ENCODE measurements at places on chromosomes 4 and X.

GRCh38 chr4:79385641-79386040 lies 22.4 kb downstream of the GK2 start:
- DNase-seq = no peak

- peak; percentile 78 for DNase-seq
These were observed 25.4 kb downstream of the TMSB4X start for GRCh38 chrX:13000301-13000811.

DNA sequence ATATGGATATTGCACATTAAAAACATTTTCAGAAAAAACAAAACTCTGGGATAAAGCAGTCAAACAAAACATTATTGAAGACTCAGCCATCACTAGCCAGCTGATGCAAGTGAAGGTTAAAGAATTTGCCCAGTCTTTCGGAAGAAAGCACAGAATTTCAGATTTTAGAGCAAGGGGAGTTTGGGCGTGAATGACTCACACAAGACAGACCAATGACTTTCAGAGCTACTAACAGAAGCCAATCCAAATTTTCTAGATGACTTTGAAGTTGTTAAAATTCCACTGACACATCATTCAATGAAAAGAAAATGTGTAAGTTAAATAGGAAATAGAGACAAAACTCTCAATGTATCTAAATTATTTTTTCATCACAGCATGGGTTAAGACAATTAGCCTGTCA lies 4.0 kb downstream of the MRFAP1L1 start:
- DNase-seq = no peak

DNA sequence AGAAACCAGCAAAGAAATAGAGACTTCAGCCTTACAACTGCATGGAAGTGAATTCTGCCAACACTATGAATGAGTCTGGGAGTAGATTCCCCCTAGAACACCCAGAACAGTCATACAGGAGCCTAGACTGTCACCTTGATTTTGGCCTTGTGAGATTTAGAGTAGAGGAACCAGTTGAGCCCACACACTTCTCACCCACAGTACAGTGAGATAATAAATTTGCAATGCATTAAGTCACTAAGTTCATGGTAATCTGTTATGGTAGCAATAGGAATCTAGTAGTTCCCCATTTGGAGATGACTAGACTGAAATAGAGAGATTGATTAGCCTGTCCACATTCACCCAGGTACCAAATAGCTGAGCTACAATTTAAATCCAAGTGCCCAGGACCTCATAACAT lies 59.0 kb downstream of the FAM13A start:
- peak; percentile 74 for DNase-seq

GRCh38 chrX:41471786-41472185 lies 24.6 kb downstream of the NYX start:
- no peak for DNase-seq

DNA sequence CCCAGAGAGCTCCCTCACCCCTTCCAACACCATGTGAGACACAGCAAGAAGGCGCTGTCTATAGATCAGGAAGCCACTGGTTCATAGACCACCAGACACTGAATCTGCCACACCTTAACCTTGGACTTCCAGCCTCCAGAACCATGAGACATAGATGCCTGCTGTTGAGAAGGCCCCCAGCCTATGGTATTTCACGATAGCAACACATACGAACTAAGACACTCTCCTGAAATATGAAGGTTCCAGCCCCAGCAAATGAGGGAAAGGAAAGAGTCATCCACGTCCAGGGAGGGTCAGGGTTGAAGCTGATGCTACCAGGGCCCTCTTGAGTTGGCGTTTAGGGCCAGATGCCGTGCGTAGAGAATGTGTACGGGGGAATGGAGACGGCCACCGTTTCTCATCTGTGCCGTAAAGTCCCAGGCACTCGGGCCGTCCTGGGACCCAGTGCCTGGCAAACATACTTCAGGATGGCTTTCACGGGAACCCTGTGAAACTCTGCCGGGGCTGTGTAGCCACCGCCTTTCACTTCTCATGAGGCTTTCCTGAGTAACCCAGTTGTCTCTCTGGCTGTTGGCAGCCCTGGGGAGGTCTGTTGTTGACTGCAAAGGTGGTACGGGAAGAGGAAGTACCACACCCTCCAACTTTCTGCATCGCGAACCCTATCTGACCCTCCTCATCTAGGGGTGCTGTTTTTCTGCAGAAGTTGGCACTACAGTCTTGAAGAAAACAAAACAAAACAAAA lies 17.7 kb upstream of the P2RY8 start:
- DNase-seq = no peak

GRCh38 chr4:42816189-42816879 lies 76.2 kb upstream of the GRXCR1 start:
- no peak for DNase-seq

- peak; percentile 51 for DNase-seq
These were observed 95.5 kb upstream of the CPEB2 start for GRCh38 chr4:14906805-14907204.

DNA sequence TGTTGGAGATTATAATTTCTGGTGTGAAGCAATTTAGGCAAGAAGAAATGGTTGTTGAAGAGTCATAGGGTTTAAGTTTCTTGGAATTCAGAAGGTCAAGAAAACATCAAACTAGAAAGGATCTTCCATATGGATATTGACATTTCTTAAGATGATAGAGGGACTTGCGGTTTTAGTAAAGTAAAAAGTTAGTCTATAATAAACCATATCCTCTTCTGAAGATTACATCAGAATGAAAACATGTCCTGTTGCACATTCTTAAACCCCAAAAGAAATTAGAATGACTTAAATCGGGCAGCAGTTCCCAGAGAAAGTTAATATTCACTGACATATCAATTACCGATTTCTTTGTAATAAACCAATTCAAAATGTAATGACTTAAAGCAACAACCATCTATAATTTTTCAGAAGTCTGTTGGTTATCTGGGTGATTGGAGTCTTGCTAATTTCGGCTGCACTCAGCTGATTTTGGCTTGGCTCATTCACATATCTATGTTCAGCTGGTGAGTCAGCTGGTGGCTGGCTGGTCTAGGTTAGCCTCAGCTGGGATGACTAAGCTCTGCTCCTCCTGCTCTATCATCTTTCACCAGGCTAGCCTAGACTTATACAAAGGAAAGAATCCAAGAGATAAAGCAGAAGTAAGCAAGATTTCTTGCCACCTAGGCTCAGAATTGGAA lies 24.4 kb upstream of the DYNLT3 start:
- DNase-seq = peak; percentile 1

- no peak for DNase-seq
These were observed 35.3 kb downstream of the BOD1L1 start for GRCh38 chr4:13592220-13592619.

DNA sequence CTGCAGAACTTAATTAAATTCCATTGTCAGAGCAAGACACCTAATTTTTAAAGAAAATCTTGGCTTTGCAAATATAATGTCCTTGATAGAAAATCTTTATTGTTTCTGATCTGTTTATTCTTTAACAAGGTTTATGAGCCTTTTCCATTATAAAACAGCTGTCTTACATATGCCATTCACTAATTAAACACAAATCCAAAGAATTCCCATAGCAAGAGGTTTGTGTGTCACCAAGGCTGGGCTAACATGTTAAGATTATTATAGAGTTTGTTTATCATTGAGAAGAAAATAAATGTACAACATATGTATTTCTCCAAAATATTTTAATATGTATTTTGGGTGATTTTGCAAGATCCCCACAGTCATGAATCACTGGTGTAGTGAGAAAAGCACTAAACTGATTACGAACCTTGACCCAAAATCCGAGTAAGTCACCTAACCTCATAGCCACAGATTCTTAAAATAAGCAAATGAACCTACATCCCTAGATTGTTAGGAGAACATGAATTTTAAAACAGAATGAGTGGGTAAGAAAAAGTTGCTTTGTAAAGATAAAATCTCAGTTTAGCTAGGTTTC lies 694.8 kb upstream of the INTU start:
- DNase-seq = no peak

- DNase-seq = peak; percentile 35
These were observed 577.7 kb upstream of the GALNTL6 start for GRCh38 chr4:171235521-171235920.

GRCh38 chrX:105701310-105702052 lies 120.9 kb upstream of the NRK start:
- no peak for DNase-seq

DNA sequence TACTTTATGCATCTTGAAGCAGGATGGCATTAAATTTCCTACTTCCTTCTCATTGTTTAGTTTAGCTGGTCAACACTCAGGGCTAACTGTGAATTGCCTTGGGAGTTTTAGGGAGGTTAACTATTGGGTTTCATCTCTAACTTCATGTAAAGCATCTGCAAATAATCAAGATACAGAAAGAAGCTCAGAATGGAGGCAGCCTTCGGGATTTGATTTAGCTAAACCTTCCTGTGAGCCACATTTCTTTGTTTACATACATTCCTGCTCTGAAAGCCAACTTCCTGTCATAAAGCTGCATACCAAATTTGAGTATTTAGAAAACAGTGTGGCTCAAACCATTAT lies 131.7 kb upstream of the PCDH18 start:
- no peak for DNase-seq

DNA sequence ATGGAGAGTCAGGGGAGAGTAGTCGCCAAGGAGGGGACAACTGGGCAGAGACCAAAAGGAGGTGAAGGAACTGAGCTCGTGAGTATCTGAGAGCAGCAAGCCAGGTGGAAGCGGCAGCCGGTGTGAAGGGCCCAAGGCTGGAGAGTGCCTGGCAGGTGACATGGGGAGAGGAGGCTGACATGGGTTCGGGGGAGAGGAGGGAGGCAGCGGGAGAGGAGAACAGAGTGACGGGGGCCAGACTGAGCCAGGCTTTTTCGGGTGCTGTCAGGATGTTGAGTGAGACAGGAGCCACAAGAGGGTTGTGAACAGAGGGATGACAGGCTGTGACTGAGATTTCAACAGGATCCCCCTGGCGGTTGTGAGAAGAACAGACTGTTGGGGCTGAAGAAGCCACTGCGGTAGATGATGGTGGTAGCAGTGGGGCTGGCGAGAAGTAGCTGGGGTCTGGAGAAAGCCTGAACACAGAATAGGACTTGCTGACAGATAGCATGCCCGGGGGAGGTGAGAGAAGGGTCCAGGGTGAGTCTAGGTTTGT lies 5.7 kb downstream of the ELK1 start:
- no peak for DNase-seq

DNA sequence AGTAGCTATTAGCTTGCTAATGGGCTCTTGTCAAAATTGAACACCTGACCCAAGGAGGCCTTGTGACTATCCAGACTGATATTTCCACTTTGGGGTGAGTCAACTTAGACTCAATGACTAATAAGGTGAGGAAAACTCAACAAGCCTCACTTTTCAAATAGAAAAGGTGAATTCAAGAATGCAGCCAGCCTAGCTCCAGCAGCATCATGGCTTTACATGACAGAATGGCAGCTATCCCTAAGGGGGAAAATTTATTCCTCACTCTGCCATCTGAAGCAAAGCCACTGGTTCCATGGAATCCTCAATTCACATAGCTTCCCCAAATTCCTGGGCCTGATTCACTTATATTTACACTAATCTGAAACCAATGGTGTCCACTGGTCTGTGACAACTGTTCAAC lies 29.1 kb upstream of the RAB9B start:
- DNase-seq = no peak

GRCh38 chr4:11182031-11182430 lies 246.7 kb downstream of the HS3ST1 start:
- DNase-seq = no peak
